Fibroblast of lung (primary cell): ENCODE measurements at places on chromosomes 11 and 22. TPM values are rescaled to one million over a fixed set of nuclear protein-coding genes. Genes with fewer than 3 reads are reported as not detected.

GRCh38 chr22:44500599-44500998 lies 2.6 kb upstream of the RTL6 start:
- no peak overlapping the region for H3K4me3 ChIP-seq
- no peak for DNase-seq
- H3K27ac ChIP-seq, result no peak overlapping the region
- no peaks in the 10 kb centered on the region for H3K27me3 ChIP-seq
- peaks cover 3% of the 10 kb centered on the region for H3K4me1 ChIP-seq

MPZL2 gene
- not detected in 2 replicates for polyA plus RNA-seq

DNA sequence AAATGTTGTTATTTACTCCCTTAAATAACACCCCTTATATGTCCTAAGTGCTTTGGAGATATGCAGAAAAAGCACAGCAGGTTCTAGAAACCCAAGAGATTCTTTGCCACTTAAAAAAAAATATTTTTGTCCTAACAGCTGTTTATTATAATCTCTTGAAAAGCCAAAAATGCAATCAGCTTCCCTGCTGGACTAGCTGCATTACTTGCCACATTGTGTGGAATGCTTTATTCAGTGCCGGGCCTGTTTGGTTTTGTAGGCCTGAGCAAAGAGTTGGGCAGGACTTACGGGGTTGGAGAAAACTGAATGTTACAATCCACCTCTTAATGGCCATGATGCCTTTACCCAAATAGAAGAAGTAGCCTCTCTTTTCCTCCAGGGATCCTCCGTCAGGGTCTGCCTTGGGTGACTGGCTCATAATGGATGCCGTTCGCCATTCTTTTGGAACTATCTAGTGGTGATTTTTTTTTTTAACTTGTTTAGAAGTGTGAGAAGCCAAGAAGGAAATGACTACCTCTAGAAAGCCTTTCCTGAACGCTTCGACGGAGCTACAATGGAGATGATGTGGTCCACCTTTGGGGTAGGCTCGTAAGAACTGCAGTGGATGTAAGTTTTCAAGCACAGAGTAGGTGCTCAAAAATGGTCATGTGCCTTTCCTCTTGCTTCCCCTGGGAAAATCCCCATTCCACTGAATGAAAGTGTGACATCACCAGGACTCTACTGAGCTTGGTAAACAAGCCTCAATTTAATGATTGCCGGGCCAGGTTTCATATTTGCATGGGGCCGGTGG lies 241.3 kb upstream of the NCAM1 start:
- no peak for DNase-seq
- no peaks in the 10 kb centered on the region for H3K27me3 ChIP-seq
- H3K4me3 ChIP-seq, result no peak overlapping the region

- no peak overlapping the region for H3K4me3 ChIP-seq
- DNase-seq, result peak; percentile 51
- H3K4me1 ChIP-seq, result peaks cover 13% of the 10 kb centered on the region
- H3K36me3 ChIP-seq, result peaks cover 2% of the 10 kb centered on the region
- no peaks in the 10 kb centered on the region for H3K27me3 ChIP-seq
Measured at GRCh38 chr11:61138935-61139334, 22.3 kb downstream of the VPS37C start.

DNA sequence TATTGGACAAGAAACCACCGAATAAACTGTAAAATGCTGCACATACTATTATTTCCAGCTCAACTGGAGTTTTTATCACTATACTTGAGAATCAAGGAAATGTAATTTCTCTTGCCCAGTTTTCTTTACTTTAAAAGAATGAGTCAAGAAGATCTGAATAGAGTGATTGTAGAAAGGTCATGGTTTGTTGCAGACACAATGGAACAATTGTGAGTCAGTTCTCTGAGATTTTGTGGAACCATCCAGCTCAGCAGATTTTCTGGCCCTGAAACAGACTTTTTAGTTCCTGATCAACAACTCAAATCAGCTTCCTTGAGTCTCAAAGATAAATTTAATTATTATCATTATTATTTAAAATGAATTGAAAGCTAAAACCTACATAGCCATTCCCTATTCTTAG lies 1.3 kb downstream of the TCN1 start:
- no peaks in the 10 kb centered on the region for H3K4me1 ChIP-seq
- no peaks in the 10 kb centered on the region for H3K36me3 ChIP-seq
- DNase-seq, result no peak
- H3K27ac ChIP-seq, result no peak overlapping the region
- no peak overlapping the region for H3K4me3 ChIP-seq
- H3K27me3 ChIP-seq, result no peaks in the 10 kb centered on the region

CHRM4 gene
- 0.03 and 0.05 TPM in 2 replicates for polyA plus RNA-seq

TRIM21 gene
- 22.9 and 30.5 TPM in 2 replicates for polyA plus RNA-seq
